ENCODE measurements at places on chromosomes 7 and 10.

DNA sequence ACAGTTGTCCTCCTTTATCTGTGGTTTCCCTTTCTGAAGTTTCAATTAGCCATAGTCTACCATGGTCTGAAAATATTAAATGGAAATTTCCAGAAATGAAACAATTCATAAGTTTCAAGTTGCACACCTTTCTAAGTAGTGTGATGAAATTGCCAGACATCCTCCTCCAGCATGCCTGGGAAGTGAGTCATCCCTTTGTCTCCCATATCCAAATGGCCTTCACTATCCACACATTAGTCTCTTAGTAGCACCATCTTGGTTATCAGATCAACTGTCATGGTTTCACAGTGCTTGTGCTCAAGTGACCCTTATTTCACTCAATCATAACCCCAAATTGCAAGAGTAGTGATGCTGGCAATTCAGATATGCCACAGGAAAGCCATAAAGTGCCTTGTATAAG is 83.4 kb upstream of the PPP1R9A start:
- no peak for DNase-seq

- no peak for DNase-seq
Observed at GRCh38 chr10:122463466-122464249, 2.3 kb downstream of the HTRA1 start.

GRCh38 chr7:26525398-26526264 is 234.0 kb downstream of the SNX10 start:
- no peak for DNase-seq

DNA sequence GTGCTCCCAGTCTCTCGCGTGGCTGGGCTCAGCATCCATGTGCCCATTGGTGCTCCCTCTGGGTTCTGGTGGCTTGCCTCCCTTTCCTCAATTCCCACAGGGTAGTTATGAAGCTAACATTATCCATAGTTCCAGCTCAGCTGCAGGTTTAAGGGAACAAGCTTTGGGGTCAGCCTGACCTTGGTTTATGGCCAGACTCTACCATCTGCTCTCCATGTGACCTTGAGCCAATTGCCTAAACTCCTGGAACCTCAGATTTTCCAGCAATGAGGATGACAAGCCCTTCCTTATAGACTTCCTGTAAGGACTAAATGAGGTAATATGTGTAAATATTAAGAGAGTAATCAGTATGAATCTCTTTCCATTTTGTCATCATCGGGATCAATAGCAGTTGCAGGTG is 10.1 kb upstream of the SLC29A3 start:
- DNase-seq: no peak

DNA sequence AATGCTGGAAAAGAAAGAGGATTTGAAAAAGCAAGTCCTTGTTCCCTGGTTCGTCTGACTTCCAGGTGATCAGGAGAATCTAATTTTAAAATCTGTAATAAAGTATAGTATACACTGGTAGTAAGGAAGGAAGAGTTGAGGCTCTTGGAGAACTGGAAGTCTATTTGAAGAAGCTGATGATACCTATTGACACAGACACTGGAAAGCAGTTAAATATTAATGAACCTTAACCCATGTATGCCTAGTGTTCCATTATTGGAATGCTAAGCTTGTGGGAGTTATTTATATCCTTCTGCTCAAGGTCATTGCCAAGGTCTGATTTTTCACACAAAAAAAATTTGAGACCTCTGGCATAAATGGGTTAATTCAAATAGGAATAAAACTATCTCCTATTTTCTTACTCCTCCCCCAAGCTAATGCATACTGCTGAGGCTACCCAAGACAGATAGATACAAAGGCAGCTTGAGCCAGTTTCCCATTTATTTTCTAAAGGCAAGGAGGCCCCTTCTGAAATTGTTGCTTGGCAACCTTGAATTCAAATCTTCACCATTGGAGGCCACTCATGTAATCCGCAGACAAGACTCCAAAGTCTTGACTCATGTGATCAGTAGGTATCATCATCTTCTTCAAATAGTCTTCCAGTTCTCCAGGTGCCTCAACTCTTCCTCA is 110.2 kb downstream of the FZD1 start:
- DNase-seq: no peak

DNA sequence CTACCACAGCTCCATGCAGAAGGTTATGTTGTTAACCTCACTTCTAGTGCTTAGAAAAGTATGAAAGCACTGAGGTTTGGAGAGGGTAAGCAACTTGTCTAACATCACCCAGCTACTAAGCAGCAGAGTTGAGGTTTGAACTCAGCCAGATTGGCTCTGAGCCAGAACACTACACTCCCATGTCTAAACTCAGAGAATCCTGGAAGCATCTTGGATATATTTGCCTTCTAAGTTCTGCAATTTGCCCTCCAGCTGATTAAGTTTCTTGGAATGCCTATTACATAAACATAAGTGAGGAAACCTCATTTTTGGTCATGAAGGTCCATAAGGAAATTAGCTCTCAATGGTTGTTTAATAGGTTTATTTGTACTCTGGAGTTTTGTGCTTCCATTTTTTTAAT is 78.1 kb upstream of the PHYHIPL start:
- DNase-seq: no peak

GRCh38 chr10:30911303-30911863 is 120.3 kb downstream of the ZNF438 start:
- DNase-seq: no peak

- no peak for DNase-seq
Observed at GRCh38 chr7:77714195-77714594, 17.9 kb downstream of the RSBN1L start.

DNA sequence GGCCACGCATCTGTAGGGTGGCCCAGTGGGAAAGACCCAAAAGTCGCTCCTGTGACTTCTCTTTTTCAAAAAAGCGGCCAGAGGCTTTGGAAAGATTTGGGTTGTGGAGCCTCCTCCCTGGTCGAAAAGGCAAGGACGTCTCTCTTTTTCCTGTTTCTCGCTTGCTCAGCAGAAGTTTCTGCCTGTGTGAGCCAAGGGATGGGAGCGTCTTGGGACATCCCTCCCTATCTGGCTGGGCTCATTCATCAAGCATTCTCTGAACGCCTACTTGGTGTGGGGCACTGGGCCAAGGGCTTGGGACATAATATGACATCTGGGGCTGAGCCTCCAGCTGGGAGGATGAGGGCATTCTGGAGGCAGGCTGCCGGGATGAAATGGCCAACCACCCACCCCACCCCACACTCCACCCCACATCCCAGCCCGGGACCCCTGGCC is 120.9 kb downstream of the C10orf105 start:
- DNase-seq: peak; percentile 86

GRCh38 chr7:131190581-131190980 is 137.1 kb upstream of the MKLN1 start:
- no peak for DNase-seq

GRCh38 chr7:601036-601594 is 81.5 kb upstream of the PDGFA start:
- no peak for DNase-seq

- no peak for DNase-seq
Observed at GRCh38 chr10:114024876-114025610, 18.6 kb upstream of the ADRB1 start.

DNA sequence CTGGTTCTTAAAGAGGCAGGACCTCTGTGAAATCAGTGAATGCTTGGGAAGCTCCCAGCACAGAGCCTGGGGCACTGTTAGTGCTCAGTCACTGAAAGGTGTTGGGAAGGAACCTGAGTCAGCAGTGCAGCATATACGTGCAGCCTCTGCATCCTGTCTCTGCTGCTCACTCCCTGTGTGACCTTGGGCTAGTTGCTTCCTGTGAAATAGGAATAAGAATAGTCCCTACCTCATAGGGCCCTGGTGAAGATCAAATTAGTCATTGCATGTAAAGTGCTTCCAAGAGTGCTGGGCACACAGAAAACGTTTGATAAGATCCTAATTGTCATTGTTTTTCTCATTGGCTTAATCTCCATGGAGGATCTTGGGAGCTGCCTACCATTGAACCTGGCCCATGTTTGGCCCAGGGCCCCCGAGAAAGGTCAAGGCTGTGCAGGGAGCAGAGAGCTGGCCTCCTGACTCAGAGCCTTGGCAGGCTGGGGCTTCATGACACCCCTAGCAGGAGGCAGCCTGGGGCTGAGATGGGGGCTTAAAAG is 73.3 kb upstream of the COL13A1 start:
- peak; percentile 60 for DNase-seq

GRCh38 chr10:26022831-26023230 is 88.8 kb downstream of the MYO3A start:
- DNase-seq: no peak
